ENCODE measurements at places on chromosomes 4 and X.
A peak's percentile ranks its signal among the peaks of the same experiment; 100 is the strongest.

DNA sequence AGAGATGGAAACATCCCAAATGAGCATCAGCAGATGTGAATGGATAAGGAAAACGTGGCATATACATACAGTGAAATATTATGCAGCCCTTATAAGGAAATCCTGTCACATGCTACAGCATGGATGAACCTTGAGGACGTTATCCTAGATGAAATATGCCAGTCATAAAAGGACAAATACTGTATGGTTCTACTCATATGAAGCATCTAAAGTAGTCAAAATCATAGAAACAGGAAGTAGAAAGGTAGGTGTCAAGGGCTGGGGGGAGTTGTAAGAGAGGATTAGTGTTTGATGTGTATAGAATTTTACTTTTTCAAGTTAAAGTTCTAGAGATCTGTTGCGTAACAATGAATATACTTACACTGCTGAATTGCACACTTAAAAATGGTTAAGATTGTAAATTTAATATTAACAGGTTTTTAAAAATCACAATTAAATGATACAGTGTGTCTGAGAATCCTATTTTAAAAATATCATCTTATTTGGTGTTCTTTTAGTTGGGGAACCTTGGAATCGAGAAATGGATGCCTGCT, 58.5 kb downstream of the KDM6A start:
- DNase-seq, result no peak

GRCh38 chr4:67292636-67293035, 252.7 kb downstream of the CENPC start:
- no peak for DNase-seq

DNA sequence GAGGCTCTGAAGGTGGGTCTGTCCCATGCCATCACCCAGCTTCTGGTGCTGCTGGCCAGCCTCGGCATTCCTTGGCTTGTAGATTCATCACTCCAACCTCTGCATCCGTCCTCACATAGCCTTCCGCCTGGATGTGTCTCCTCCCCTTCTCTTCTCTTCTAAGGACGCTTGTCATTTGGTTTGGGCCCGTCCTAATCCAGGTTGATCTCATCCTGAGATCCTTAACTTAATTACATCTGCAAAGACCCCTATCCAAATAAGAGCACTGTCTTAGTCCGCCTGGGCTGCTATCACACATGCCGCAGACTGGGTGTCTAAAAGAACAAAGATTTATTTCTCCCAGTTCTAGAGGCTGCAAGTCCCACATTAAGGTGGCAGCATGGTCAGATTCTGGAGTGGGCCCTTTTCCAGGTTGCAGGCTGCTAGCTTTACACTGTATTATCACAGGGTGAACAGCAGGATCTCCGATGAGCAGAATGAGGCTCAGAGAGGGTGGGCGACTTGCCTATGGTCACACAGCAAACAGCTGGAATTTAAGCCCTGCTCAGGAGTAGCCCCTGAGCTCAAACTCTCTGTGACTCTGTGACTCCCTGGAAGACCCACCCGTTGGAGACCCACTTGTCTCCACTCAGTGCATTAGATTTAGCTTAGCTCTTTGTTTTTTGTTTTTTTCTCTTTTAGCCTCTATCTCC, 113.1 kb downstream of the STK32B start:
- DNase-seq, result no peak

GRCh38 chr4:20193141-20193936, 58.4 kb upstream of the SLIT2 start:
- DNase-seq, result no peak

DNA sequence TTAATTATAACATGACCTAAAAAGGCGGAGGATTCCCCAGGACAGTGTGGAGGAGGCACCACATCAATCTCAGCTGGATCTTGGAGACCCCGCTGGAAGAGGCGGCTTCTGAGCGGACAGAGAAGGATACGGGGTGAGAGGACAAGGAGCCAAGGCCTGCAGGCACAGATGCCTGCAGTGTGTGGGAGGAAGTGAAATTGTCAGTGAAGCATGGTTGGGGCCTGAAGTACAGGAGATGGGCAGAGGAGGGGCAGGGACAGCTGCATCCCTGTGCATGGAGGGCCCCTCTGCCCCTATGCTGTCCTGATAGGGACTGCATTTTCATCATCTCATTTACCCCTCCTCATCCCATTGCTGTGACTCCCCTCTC, 1.7 kb upstream of the SLC2A9 start:
- DNase-seq, result no peak

GRCh38 chr4:25454476-25454875, 77.4 kb downstream of the ANAPC4 start:
- DNase-seq, result no peak

DNA sequence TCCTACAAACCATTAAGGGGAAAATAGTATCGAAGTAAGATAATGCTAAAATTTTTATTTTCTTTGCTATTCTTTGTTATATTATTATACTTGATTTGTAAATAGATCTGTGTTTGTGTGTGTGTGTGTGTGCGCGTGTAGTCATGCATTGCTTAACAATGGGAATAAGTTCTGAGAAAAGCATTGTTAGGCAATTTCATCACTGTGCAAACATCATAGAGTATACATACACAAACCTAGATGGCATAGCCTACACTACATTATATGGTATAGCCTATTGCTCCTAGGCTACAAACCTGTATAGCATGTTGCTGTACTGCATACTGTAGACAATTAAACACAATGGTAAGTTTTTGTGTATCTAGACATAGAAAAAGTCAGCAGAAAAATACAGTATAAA, 17.1 kb downstream of the MTTP start:
- DNase-seq, result no peak

DNA sequence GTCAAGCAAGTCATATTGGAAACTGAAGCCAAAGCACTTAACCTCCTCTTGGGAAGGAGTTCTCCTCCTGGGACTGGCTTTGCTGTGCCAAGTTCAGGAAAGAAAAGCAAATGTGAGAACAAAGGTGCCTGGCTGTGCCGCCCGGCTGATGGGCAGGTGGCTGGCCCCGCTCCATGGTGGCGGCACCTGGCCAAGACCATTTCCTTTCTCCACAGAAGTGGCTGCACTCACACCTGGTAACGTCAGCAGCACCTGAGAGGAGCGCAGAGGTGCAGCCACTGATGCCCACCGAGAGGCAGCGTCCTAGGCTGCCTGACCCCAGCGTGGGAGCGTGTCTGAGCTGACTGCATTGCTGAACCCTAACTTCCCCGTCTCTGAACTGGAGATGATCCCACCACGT, 54.3 kb downstream of the DCTD start:
- DNase-seq, result no peak

- no peak for DNase-seq
Observed at GRCh38 chr4:152843481-152844090, 63.8 kb downstream of the ARFIP1 start.

DNA sequence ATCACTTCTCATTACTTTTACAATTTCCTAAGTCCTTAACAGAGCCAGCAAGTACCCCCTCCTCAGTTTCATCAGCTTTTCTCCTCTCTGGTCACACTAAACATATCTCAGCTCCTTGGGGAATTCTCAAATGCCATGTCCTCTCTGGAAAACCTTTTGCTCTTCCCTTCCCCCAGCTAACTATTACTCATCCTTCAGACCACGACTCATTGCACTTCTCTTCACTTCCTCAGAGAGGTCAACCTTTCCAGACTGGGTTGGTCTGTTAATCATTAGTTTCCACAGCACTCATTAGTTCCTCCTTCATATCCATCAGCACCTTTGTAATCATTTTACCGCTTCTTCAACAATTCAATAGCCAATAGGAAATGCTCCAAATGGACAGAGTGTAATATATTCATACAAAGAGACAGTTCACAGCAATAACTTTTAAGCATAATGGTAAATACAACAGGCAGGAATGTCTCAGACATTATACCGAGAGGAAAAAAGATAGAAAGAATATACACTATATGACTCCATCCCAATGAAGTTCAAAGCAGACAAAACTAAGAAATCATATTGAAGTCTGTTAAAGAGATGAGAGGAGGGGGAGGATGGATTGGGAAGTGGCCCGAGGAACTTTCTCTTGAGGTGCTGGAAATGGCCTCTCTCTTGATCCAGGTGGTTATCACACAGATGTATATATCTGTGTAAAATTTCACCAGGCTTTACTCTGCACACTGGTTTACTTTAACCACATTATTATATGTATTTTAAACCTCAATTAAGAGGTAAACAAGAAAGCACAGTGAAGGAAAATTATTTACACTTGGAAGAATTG, 39.6 kb downstream of the DDX60L start:
- DNase-seq, result peak; percentile 33

DNA sequence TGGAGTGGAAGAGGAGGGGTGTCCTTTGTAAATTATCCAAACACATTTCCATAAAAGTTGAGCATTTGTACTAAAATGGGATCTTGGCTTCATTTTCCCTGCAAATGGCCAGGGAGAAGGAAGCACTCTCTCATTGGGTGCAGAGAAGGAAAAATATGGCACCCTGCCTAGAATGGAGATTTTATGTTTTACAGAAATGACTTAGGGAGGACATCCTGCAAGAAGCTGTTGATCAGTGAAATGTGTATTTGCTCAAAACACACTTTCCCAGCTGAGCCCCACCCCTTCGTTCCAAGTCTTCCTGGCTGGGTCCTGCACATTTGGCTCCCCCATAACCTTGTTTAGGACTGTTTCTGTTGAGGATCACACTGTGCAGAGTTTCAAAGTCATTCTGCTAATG, 213.5 kb upstream of the TAPT1 start:
- no peak for DNase-seq

DNA sequence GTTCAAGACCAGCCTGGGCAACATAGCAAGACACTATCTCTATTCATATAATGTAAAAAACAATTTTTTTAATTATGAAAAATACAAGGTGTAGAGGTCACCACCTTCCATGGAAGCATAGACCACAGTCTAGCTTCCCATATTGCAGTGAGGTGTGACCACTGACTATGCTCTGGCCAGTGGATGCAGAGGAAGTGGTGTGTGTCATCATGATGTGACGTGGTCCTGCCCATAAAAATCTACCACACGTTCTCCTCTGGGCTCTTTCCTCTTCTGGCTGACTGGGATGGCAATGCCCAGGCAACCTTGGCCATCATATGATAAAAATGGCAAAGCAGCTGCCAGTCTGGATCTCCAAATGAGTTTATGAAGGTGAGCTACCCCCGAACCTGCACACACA, 65.7 kb downstream of the RBM47 start:
- DNase-seq, result no peak

DNA sequence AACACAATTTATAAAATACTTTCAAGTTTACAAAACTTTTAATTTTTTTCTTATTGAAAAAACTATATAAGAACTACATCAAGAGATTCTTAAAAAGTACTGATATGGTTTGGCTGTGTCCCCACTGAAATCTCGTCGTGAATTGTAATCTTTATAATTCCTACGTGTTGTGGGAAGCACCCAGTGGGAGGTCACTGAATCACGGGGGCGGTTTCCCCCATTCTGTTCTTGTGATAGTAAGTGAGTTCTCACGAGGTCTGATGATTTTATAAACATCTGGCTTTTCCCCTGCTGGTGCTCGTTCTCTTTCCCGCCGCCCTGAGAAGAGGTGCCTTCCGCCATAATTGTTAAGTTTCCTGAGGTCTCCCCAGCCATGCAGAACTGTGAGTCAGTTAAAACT, 88.5 kb downstream of the FRAS1 start:
- DNase-seq, result no peak

DNA sequence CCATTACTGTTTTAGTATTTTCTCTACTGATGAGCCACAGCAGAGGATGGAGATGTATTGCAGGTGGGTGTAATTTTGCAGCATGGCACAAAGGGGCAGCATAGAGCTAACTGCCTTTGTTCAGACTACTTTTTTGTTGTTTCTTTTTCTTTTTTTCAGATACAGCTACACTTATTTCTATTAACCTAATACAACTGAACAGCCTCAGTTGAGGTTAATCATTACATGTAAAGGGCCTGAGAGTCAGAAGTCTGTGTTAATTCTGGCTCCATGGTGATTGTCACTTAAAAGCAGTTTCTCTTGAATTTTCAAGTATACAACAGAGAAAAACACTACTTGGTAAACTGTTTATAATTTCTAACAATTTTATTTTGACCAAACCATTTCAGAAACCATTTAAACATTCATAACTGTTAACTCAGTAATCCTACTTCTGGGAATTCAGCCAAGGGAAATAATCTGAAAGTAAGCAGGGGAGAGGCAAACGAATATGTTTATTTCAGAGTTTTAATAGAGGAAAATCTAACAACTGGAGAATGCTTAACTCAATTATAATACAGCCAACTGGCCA, 13.9 kb upstream of the PPEF2 start:
- DNase-seq, result no peak

DNA sequence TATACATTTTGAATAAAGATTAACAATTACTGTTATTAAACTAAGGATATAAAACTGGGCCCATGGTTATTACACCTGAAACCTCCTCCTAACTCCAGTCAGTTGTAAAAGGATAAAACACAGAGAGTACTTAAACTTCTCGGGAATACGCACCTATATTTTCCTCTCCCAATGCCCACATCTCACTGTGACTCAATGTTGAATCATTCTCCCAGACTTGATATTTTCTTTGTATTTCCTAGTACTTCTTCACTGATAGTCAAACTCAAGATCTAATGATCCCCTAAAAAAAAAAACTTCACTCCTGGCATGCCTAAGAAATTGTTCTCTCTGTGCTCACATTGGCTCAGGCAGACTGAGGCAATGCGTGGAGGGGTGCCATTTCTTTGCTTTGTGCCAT, 212.5 kb upstream of the DKK2 start:
- no peak for DNase-seq

- DNase-seq, result no peak
Observed at GRCh38 chr4:153310793-153311192, 33.7 kb upstream of the MND1 start.

DNA sequence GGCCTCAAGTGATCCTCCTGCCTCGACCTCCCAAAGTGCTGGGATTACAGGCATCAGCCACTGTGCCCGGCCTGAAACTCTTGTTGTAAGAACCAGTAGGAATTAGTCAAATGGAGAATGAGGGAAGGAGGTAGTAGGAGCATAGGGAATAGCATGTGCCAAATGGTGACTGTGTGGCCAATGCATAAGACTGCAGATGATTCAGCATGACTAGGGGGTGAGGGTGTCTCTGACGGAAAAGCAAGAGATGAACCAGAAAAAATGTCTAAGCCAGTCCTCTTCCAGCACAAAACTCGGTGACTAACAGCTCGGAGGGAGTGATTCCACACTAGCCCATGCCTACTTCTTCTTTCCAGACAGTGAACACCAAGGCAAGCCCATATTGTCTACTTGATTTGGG, 58.2 kb upstream of the DUSP21 start:
- DNase-seq, result peak; percentile 7

GRCh38 chrX:97563531-97564133, 679.9 kb downstream of the RPA4 start:
- peak; percentile 17 for DNase-seq

- DNase-seq, result no peak
Observed at GRCh38 chr4:73127839-73128453, 58.4 kb upstream of the COX18 start.

DNA sequence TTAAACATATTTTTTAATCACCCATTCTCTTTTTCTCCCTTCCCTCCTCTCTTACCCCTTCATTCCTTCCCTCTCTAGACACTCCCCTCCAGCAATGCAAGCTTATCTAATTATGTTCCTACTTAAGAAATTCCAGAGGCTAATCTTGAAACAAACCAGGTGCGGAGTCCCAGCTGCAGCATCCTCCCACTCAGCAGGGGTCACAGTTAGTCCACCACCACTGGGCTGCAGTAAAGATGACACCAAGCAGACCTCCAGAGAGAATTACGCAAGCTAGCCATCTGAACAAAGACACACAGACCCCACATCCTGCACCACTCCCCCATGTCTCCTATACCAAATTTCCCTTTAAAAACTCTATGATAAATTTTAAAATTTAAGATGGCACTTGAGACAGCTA, 13.9 kb upstream of the SEC24B start:
- DNase-seq, result no peak
